Activated naive CD4-positive, alpha-beta T cell treated with anti-CD3 and anti-CD28 coated beads, Interleukin-2, amount 10 ng/mL, durations not matched to agents 7 days and 5 days (primary cell): ENCODE measurements at places on chromosomes 12 and 14.
A peak's percentile ranks its signal among the peaks of the same experiment; 100 is the strongest.

DNA sequence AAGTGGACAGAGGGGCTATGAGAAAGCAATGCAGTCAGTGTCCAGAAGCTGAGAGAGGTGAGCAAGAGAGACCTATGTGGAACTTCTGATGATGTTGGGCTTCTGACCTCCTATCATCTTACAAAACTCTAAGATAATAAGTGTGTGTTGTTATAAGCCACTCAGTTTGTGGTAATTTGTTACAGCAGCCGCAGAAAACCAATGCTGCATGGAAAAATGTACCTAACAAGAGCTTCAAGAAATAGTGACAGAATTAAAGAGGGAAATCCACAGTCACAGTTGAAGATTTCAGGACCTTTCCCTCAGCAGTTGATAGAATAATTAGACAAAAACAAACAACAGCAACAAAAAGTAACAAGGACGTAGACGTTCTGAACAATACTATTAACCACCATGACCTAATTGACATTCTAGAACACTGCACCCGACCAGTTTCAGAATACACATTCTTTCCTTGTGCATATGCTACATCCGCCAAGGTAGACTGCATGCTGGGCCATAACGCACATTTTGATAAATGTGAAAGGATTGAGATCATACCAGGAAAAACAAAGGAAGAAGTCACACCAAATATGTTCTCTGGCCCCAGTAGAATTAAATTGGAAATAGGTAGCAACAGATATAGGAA is 1.8 kb upstream of the EVL start:
- DNase-seq = peak; percentile 45

DNA sequence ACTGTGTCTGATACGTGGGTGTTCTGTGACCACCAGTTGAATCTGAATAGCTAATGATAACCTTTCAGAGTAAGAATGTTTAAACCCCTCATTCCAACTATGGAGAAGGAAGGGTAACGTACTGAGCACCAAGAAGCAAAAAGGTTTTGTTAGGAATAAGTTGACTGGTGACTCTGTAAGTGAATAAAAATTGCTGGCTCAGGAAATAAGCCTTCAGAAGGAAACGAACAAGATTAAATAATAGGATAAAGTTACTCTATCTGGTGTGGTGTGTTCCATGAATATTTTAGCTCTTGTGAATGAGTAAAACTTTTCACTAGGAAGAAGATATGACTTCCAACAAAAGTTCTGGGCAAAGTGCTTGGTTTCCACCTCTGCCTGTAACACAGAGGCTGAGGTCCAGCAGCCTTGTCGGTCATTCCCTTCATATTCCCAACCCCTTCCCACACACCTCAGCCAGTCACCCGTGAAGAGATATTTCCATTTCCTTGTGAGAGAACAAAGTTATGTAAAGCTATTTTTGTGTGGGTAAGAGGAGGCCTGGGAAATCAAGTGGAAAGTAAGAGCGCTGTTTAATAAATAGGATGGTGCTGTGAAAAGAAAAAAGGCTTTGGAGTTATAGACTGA is 47.1 kb downstream of the ARF6 start:
- no peak for DNase-seq

GRCh38 chr14:57390806-57391516 is 575 bp downstream of the NAA30 start:
- DNase-seq = peak; percentile 53

DNA sequence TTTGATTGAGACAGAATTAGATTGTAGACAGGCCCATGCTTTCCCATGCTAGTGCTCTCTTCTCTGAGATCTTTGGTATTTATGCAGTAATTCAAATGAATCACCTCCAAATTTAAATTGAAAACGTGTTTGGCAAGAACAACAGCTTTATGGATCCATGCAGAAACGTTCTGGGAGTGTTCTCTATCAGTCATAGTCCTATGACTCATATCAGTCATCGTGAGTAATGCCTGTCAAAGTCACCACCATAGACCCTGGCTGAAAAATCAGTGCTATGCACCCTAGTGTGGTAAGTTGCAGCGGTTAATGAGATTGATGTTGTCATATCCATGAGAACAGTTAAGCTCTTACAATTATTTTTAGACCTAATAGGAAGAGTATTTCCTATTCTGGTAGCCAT is 90.1 kb upstream of the FOXG1 start:
- DNase-seq = no peak

GRCh38 chr14:65332141-65332871 is 80.2 kb upstream of the FUT8 start:
- DNase-seq = no peak

GRCh38 chr12:52228366-52228765 is 4.7 kb upstream of the KRT7 start:
- DNase-seq = no peak

GRCh38 chr14:49892301-49892635 is 614 bp upstream of the ARF6 start:
- DNase-seq = peak; percentile 67

DNA sequence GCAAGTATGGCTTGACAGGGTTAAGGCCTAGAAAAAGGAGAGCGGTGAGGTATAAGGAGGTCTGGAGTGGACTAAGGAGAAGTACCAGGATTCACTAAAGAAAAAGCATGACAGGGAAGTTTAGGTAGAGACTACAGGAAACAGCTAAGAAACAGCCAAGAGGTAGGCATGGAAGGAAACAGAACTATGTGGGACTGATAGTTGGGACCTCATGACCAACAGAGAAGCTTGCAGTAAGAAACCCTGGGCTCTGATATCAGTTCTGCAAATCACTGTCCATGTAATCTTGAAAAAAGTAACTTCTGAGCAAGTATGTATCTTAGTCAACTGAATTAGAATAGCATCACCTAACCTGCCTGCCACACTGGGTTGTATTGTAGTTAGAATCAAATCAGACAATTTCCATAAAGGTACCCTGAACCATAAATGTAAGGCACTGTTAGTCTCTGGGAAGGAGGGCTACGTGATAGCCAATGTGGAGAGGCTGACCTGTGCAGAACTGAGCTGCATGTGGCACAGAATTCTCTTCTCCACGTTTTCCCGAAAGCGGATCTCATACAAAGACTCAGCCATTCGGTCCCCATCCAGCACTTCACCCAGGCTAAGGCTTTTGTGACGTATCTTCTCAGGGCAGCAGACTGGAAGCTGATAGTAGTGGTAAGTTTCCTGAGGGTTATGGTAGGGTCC is 912 bp downstream of the TM9SF1 start:
- no peak for DNase-seq

DNA sequence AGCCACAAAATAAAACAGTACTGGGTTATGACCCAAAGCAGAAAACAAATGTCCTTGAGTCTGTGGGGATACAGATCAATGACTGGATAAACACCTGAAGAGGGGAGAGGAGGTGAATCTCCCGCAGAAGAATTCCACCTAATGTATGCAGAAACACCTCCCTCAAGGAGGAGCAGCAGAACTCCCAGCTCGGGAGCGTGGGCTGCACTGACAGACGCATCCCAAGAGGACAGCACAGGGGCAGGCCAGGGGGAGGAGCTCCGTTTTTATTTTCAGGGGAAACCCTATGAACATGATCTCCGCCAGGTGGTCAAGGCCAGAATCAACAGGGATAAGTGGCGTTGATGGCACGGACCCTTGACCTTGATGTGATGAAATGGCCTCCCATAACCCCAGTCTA is 41.8 kb upstream of the PPP2R5C start:
- DNase-seq = no peak

DNA sequence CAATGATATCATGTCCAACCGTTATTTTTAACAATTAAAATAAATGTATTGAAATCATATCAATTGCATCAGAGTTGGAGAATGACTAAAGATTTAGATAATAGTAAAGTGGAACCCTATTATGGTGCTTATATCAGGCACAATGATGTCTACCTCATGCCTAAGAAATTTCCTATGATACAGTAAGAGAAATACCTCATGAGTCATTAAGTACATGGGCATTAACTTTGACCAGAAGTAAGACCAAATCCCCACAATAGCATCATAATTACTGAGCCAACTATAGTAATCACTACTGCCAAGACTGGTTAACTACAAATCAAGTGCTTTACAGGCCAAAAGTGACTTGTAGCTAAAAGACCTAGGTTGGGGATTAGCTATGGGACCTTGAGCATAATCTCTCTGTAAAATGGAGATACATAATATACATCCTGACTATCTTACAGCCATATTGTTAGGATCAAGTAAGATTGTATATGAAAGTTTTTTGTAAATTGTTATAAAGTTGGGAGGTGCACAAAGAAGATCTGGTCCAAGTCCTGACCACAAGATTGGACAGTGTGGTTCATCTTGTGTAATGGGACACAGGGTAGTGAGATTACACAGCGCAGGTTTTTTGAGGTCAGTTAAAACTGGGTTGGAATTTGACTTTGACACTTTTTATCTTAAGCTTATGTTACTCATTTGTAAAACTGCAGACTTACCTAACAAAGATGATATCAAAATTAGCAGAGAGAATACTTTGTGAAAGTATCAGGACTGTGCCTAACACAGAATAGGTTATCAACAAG is 60.5 kb downstream of the ERGIC2 start:
- no peak for DNase-seq

DNA sequence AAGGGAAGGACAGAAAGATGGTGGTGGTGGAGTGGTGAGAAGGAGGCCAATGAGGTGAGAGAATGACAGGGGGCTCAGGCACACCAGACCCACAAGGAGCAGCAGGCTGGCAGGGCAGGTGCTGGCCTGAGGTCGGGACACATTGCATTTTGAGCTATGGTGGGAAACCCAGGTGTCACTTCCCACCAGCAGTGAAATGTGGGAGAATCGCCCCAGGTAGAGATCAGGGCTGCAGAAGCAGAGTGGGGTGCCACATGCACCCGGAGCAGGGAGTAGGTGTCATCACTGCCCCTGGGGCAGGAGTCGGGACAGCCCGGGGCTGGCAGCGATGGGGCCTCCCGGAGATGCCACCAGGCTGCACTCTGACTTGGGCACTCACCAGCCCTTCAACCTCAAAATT is 315.8 kb downstream of the BCL11B start:
- no peak for DNase-seq

- DNase-seq = peak; percentile 41
Measured at GRCh38 chr14:21796916-21797315, 123.3 kb upstream of the OR4E1 start.

DNA sequence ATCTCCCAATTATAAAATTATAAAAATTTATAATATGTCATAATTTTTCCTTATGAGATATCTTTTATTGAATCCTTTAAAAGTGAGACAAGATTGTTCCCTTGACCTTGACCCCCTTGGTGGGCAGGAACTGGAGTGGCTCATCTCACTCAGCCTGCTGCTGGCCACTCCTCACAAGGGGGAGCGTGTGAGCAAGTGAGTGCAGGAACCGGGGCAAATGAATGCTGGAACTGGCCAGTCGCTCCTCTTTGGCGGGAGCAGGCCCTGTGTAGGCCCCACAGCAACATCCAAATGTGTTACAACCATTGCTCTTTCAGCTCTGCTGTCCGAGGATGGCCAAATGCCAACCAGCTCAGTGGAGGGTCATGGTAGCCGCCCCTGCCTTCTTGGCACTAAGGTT is 178.8 kb downstream of the ETNK1 start:
- no peak for DNase-seq

GRCh38 chr12:121955258-121956237 is 37.2 kb downstream of the CFAP251 start:
- no peak for DNase-seq

- no peak for DNase-seq
Measured at GRCh38 chr12:97380440-97380839, 82.2 kb upstream of the RMST start.

DNA sequence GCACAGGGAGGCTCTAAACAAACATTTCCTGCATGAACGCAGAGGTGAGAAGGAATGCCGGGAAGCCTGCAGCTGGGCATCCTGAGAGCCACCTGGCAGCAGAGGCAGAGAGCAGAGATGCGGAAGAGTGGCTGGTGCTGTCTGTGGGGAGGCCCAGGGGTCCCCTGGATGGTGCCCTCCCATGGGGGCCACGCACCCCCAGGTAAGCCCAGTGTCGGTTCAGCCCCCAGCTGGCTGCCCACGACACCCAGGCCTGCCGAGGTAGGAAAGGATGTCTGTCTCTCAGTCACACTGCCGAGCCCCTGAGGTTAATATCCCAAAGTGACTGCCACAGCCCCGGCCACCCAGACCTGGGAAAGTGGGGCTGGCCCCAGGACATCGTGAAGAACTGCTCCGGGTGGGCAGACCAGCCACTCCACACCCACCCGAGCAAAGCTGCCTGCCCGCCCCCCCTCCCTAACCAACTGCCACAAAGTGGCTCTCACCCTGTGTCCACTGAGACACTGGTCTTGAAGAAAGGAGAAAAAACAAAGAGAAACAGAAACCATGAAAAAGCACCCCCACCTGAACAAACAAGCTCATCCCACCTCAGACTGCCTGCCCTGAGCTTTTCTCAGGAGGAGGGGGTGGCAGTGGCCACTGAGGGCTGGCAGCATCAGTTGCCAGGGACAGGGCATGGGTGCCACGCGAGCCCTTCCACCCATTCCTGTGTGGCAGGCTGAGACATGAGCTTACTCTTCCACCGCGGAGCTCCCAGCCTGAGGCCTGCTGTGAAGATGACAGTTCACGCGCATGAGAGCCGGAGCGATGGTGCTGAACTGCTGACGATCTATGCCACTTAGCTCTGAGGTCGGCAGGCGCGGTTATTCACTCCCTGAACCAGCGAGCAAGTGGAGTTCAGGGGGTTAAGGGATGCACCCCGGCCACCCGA is 40.8 kb downstream of the CCDC88C start:
- no peak for DNase-seq

GRCh38 chr14:64391113-64391725 is 3.1 kb downstream of the MTHFD1 start:
- no peak for DNase-seq

DNA sequence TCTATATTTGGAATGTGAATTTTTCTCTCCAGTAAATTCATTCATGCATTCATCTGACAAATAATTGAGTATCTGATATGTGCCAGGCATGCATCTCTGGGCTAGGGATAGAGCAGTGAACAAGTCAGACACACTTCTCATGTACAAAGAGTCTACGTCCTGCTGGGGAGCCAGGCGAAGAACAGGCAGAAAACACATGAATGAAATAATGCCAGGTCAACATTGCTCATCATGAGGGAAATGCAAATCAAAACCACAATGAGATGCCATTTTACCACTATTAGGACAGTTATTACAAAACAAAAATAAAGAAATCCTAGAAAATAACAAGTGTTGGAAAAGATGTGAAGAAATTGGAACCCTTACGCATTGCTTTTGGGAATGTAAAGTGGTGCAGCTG is 90.3 kb downstream of the PAX9 start:
- no peak for DNase-seq

DNA sequence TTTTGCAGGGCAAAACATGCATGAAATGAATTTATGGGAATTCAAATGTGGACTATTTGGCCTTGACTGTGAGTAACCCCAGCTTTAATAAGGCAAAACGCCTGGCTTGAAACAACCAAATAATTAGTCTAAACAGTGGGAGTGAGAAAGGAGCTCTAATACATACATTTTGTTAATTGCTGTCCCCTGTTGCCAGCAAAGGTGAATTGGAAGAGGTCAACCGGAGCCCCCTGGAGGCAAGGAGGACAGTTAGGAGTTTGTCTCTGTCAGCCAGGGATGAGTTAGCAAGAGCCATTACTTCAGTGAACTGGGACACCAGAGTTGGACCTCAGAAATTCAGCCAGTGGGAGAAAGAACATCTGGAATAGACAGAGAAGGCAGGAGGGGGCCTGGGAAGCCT is 17.4 kb downstream of the KRT76 start:
- DNase-seq = no peak
